ENCODE measurements at places on chromosomes 4 and X.

- no peak for DNase-seq
- H3K4me3 ChIP-seq, result no peak overlapping the region
- no peaks in the 10 kb centered on the region for H3K27me3 ChIP-seq
- H3K27ac ChIP-seq, result no peak overlapping the region
These were observed 122.9 kb upstream of the GPC4 start for GRCh38 chrX:133538148-133538547.

GRCh38 chr4:182644683-182645050, 272.5 kb downstream of the DCTD start:
- no peak for DNase-seq
- no peak overlapping the region for H3K4me3 ChIP-seq
- no peaks in the 10 kb centered on the region for H3K36me3 ChIP-seq

GRCh38 chr4:139014371-139015268, 961 bp upstream of the NOCT start:
- no peak for DNase-seq
- peaks cover 12% of the 10 kb centered on the region for H3K4me1 ChIP-seq
- peak overlapping the region; percentile 98 for H3K27ac ChIP-seq
- H3K27me3 ChIP-seq, result no peaks in the 10 kb centered on the region

- H3K4me1 ChIP-seq, result no peaks in the 10 kb centered on the region
- H3K27me3 ChIP-seq, result no peaks in the 10 kb centered on the region
- DNase-seq, result peak; percentile 1
- H3K27ac ChIP-seq, result no peak overlapping the region
These were observed 129.7 kb downstream of the PLS3 start for GRCh38 chrX:115690511-115691216.

GRCh38 chr4:102569200-102569599, 68.0 kb downstream of the NFKB1 start:
- peaks cover 14% of the 10 kb centered on the region for H3K4me1 ChIP-seq
- H3K36me3 ChIP-seq, result peaks cover 29% of the 10 kb centered on the region
- no peaks in the 10 kb centered on the region for H3K27me3 ChIP-seq
- DNase-seq, result no peak

DNA sequence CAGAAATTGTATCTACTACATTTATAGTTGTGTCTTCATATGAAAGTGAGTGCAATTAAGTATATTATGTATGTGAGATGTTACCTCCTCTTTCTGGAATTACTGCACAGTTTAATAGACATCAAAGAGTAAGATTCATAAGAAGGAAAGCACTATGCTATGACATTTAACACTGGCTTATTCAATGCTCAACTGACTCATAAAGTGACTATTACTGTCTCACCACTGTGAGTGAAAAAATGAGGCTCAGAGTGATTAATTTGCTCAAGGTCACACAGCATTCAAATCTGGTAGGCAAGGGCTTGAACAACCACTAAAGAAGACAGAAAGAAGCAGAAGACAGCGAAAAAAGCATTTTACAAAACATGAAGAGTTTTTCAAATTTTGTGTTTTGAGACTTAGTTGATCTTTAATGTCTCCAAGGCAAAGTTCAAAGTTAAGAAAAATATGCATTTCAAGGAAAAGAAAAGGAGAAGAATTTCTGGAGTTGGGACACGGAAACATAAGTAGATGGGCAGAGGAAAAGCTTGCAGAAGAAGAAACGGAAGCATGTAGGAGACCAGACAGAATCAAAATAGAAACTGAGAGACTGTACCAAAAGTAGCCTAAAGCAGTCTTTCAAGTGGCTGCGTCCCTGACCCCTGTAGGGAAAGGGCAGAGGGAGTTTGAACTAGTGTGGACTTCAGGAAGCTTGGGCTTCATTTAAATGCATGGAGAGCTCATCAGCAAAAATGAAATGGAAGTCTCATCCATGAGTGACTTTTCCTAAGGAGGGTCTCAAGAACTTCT, 66.3 kb downstream of the KCNIP4 start:
- no peaks in the 10 kb centered on the region for H3K4me1 ChIP-seq
- no peak overlapping the region for H3K27ac ChIP-seq
- no peaks in the 10 kb centered on the region for H3K36me3 ChIP-seq
- DNase-seq, result no peak
- H3K4me3 ChIP-seq, result no peak overlapping the region

GRCh38 chr4:122832732-122833131, 6.1 kb downstream of the FGF2 start:
- H3K27ac ChIP-seq, result no peak overlapping the region
- peaks cover 10% of the 10 kb centered on the region for H3K4me1 ChIP-seq
- no peaks in the 10 kb centered on the region for H3K36me3 ChIP-seq

GRCh38 chr4:169013396-169013795, 3.3 kb upstream of the CBR4 start:
- no peak overlapping the region for H3K27ac ChIP-seq
- no peak for DNase-seq
- H3K27me3 ChIP-seq, result peaks cover 2% of the 10 kb centered on the region
- no peaks in the 10 kb centered on the region for H3K36me3 ChIP-seq

GRCh38 chrX:120664081-120664480, 34.2 kb upstream of the C1GALT1C1 start:
- peak overlapping the region; percentile 45 for H3K27ac ChIP-seq
- no peaks in the 10 kb centered on the region for H3K36me3 ChIP-seq

- H3K4me1 ChIP-seq, result no peaks in the 10 kb centered on the region
- H3K4me3 ChIP-seq, result no peak overlapping the region
- no peaks in the 10 kb centered on the region for H3K27me3 ChIP-seq
- H3K27ac ChIP-seq, result no peak overlapping the region
- no peaks in the 10 kb centered on the region for H3K36me3 ChIP-seq
- DNase-seq, result no peak
These were observed 97.0 kb downstream of the AGTR2 start for GRCh38 chrX:116267511-116268040.

DNA sequence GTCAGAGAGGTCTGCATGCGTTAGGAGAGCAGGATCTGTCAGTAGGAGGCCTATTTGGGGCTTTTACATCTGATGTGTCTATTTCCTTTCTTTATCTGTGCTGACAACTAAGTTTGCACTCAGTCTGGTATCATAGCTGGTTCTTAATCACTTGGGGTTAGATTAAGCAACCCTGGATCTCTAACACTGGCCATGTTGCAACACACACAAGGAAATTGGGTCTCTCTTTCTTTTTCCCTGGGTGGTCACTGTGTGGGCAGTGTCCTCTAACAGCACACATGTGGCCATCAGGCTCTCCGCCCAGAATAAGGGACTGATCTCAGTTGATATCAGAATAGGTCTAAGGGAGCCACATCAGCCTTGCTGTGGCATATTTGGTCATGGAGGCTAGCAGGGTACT, 38.9 kb downstream of the IGFBP7 start:
- peaks cover 1% of the 10 kb centered on the region for H3K27me3 ChIP-seq
- no peak overlapping the region for H3K27ac ChIP-seq
- H3K36me3 ChIP-seq, result no peaks in the 10 kb centered on the region

DNA sequence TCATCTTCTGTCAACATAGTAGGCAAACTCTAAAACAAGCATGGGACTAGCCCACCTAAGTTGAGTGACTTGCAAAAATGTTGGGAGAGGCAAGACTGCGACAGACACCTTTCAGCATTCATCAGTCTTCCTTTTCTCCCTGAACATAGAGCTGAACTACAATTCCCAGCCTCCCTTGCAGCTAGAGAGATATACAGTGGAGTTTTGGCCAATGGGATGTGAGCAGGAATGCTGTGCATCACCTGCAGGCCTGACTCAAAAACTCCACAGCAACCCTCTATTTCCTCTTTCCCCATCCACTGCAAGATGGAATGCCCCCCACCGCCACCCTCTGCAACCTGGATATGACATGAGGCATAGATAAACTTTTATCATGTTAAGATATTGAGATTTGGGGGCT, 66.5 kb downstream of the PDHA1 start:
- DNase-seq, result no peak
- H3K36me3 ChIP-seq, result no peaks in the 10 kb centered on the region
- H3K27me3 ChIP-seq, result peaks cover 9% of the 10 kb centered on the region
- no peak overlapping the region for H3K27ac ChIP-seq
- no peaks in the 10 kb centered on the region for H3K4me1 ChIP-seq
- H3K4me3 ChIP-seq, result no peak overlapping the region

- no peaks in the 10 kb centered on the region for H3K27me3 ChIP-seq
- H3K27ac ChIP-seq, result no peak overlapping the region
- no peaks in the 10 kb centered on the region for H3K36me3 ChIP-seq
These were observed 98.9 kb downstream of the FRMPD4 start for GRCh38 chrX:12237131-12237530.

GRCh38 chr4:15735536-15735935, 32.7 kb downstream of the BST1 start:
- DNase-seq, result no peak
- no peak overlapping the region for H3K27ac ChIP-seq
- no peak overlapping the region for H3K4me3 ChIP-seq

DNA sequence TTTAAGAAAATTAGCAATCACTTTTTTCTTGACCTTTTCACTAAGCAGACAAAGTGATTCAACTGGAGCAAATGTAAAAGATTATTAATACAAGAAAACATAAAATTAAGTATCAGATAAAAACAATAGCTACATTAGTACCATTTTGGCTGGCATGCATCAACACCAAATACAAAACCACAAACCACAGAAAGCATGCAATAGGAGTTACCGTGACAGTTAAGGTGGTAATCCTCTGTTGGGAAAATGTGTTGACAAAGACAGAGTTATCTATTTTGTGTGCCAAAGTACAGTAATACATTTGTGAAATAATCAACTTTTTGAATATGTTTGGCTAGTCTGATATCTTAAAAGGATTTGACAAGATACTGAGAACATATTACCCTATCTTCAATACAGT, 89.8 kb upstream of the ETNPPL start:
- no peaks in the 10 kb centered on the region for H3K27me3 ChIP-seq
- H3K36me3 ChIP-seq, result no peaks in the 10 kb centered on the region
- no peak overlapping the region for H3K4me3 ChIP-seq
- no peaks in the 10 kb centered on the region for H3K4me1 ChIP-seq
- no peak for DNase-seq

- no peaks in the 10 kb centered on the region for H3K36me3 ChIP-seq
- H3K27me3 ChIP-seq, result peaks cover 2% of the 10 kb centered on the region
- H3K27ac ChIP-seq, result no peak overlapping the region
- no peak overlapping the region for H3K4me3 ChIP-seq
- H3K4me1 ChIP-seq, result peaks cover 4% of the 10 kb centered on the region
These were observed 119.0 kb upstream of the WDR17 start for GRCh38 chr4:175946472-175947116.

GRCh38 chr4:84394386-84394785, 104.7 kb downstream of the NKX6-1 start:
- no peaks in the 10 kb centered on the region for H3K4me1 ChIP-seq
- no peak for DNase-seq
- H3K4me3 ChIP-seq, result no peak overlapping the region
- H3K27ac ChIP-seq, result no peak overlapping the region

DNA sequence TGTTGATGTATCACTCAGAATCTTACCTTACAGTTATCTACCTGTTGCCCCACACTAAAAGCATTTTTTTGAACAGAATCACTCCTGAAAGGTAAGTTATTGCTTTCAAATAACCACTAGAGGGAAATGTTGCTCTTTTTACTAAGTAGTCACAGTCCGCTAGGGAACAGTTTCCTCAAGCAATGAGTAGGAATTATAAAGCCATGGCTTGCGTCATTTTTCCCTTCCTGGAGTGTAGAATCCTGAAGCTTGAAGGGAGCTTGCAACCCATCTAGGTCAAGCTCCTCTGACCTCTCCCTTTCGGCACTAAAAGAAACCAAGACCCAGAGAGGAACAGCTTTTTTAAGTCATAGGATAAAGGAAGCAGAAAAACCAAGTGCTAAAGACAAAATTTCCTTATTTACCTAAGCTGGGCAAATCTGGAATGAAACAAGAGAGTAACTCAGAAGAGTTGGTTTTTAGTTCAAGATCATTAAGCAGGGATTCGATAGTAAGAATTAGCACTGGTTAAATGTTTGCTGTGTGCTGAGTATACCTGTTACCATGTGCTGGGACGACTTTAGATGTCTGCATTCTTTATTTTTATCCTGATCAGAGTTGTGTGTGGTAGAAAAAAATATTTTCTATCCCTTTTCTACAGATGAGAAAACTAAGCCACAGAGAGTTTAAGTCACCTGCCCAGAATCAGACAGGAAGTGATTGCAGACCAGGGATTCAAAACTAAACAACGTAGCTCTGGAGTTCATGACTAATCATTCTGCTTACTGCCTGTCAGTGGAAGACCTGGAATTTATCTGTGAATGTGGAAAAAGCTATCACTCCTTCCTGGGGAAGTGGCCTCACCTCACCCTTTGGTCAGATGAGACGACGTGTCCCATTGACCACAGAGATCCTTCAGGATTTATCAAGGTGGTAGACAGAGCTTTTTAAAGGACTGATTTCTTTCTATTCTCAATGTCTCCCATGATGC, 631.5 kb downstream of the RAB28 start:
- DNase-seq, result no peak
- no peaks in the 10 kb centered on the region for H3K4me1 ChIP-seq
- H3K4me3 ChIP-seq, result no peak overlapping the region
- H3K27me3 ChIP-seq, result no peaks in the 10 kb centered on the region

DNA sequence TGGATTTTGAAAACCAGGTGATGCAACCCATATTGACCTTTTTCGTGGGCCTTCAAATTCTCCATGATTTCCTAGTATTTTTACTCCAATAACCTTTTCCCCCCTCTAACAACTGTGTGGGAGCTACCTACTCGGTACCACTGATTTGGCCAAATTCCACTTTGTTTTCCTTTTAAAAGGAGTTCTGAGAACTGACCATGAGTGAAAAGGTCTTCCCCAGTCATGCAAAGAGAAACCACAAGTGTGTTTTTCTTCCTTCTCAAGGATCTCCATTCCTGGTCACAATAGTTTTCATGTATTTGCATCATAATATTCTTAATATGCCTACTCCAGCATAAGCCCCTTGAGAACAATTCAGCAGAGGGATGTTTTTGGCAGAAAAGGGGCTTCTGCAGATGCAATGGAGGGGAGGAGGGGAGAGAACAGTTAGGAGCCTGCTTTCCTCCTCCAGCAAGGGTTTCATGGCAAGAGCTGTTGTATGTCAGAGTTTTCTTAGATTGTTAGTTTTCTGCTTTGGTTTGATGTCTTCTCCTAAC, 195.3 kb upstream of the ANXA3 start:
- no peaks in the 10 kb centered on the region for H3K36me3 ChIP-seq
- H3K4me3 ChIP-seq, result no peak overlapping the region
- no peak for DNase-seq
- H3K27ac ChIP-seq, result no peak overlapping the region
- no peaks in the 10 kb centered on the region for H3K4me1 ChIP-seq
- peaks cover 13% of the 10 kb centered on the region for H3K27me3 ChIP-seq

GRCh38 chr4:99033956-99034355, 38.4 kb downstream of the METAP1 start:
- H3K36me3 ChIP-seq, result peaks cover 29% of the 10 kb centered on the region
- no peak for DNase-seq
- H3K4me3 ChIP-seq, result no peak overlapping the region
- no peaks in the 10 kb centered on the region for H3K27me3 ChIP-seq
- H3K4me1 ChIP-seq, result peaks cover 20% of the 10 kb centered on the region

DNA sequence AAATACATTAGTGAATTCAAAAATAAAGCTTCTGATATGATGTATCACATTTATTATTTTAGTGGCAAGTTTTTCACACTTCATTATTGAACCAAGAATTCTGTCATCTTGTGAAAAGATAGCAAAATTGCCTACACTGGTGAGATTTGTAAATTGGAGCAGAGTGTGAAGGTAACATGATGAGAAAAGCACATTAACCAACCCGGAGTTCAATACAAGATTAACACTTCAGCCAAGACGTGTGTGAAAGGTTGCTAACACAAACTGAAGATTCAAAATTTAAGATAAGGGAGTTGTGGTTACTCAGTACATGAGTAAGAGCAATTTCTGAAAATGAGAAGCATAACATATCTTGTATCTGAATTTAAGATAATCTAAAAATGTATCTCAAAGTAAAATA, 346.7 kb downstream of the PDHA2 start:
- H3K27ac ChIP-seq, result no peak overlapping the region
- H3K4me1 ChIP-seq, result no peaks in the 10 kb centered on the region
- DNase-seq, result no peak
- no peak overlapping the region for H3K4me3 ChIP-seq

Measured in memory B cell (primary cell).